ENCODE measurements at places on chromosomes 2 and 18.
A peak's percentile ranks its signal among the peaks of the same experiment; 100 is the strongest.

GRCh38 chr2:191922736-191923651, 76.1 kb upstream of the CAVIN2 start:
- no peak for DNase-seq

GRCh38 chr18:23641937-23642666, 20.6 kb downstream of the ANKRD29 start:
- DNase-seq, result no peak

DNA sequence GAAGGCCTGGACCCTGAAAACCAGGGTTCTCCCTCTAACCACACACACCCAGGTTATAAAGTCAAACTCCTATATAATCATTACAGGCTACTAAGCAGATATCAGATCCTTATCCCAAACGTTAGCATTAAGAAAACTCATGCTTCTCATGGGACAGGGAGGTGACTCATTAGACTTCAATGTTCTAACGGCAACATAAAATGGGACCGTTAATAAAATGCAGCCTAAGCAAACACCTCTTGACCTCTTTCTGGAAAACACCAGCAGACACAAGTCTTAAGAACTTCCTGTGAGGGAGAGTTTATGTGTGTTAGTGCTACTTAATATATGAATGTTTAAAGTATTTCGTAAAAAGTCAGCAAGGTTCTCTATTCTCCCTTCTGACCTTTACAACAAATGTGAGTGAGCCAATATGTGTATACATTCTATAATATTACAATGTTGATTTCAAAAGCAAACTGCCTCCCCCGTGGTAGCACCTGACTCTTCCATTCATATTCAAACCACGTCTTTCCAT, 31.7 kb downstream of the LPIN2 start:
- peak; percentile 75 for DNase-seq

DNA sequence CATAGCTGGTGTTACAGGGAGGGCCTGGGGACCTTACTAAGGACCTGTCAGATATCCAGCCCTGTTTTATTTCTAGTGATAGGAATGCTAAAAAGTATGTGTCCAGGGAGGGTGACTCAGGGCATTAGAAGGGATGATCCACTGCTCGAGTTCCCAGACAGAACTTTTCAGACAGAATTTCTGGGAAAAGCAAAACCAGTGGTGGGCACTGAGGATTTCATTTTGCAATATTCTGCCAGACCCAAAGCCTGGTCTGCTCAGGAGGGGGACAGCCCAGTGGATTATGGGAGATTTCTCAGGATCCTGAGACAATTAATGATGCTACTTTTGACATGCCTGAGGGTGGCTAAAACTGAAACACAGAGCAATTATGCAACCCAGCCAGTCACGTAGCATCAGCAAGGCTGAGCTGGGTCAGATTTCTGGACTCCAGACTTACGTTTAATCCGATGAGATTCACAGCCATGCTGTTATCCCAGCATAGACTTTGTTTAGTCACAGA, 4.7 kb upstream of the KCNE4 start:
- no peak for DNase-seq

GRCh38 chr2:120108749-120109148, 95.9 kb downstream of the EPB41L5 start:
- DNase-seq, result no peak

DNA sequence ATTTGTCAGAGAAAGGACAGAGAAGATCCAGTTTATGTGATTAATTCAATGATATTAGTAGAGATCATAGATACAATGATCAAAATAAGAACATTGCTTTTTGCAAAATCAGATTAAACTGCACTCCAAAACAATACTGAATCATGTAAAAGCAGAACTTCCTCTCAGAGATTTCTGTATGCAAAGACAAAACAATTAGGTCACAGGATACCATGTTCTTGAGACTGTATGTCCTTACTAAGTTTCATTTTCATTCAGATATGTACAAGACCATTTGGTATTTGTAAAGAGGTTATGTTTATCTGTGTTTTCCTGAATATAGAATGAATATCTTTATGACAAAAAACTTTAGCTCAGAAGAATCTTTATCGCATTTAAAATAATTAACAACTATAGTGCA, 161.8 kb downstream of the DLGAP1 start:
- DNase-seq, result no peak

GRCh38 chr2:10591207-10591606, 98.6 kb downstream of the NOL10 start:
- no peak for DNase-seq

- DNase-seq, result no peak
These were observed 247.4 kb upstream of the COL3A1 start for GRCh38 chr2:188726626-188727247.

DNA sequence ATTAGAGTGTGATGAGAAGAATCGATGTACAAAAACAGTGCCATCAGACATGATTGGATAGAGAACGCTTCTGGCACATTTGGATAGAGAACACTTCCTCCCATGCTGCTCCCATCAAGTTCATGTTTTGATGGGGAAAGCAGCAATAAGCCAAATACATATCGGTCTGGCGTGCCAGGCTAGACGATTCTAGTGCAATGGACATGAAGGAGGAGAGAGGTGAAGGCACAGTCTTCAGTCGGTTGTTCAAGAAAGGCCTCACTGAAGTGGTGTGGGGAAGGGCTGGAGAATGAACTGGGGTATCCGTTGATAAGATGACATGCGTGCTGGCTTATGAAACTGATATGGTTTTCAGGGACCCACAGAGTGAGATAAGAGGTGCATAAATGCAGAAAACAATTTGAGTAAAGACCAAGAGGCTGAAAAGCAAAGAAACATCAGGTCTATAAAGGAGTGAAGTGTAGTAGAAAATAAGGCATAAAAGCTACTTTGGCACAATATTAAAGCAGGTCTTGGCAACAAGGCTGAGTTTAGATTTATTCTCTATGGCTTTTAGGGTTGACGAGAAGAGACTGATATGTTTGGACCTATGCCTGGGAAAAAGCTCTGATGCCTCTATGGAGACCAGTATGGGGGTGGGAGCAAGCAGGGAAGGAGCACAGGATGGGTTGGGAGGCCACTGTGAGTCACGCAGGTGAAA, 117.6 kb upstream of the PIEZO2 start:
- DNase-seq, result no peak

DNA sequence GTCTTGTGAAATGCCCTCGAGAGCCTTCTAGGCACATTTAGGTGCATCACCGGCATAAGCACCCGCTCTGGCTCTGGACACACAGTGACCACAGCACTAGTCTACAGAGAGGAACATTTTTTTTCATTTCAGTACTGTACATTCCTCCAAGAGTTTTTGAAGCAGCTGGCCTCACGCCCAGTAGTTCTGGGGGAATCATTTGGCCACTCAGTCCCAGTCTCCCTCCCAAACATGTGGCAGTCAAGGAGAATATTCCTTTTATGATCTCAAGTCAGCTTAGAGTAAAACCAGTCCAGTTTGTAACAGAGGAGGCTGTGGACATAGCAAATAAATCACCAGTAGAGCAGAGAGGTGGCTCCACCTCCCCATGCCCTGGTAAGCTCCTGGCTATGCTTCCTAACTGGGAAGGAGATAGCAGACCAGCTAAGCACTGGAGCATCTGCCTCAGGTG, 48.1 kb downstream of the KCNE4 start:
- no peak for DNase-seq

GRCh38 chr2:232970051-232970450, 43.0 kb downstream of the NGEF start:
- DNase-seq, result no peak
